ENCODE measurements at places on chromosomes 1 and 21. TPM values are rescaled to one million over a fixed set of nuclear protein-coding genes. Genes with fewer than 3 reads are reported as not detected.

TSPEAR gene
- total RNA-seq: not detected

AJAP1 gene
- total RNA-seq: not detected

OR6K3 gene
- total RNA-seq: not detected

SAMD11 gene
- total RNA-seq: not detected

VPS13D gene
- 10.4 TPM for total RNA-seq

PDC gene
- total RNA-seq: not detected

TRIM58 gene
- total RNA-seq: 0.13 TPM

NBPF11 gene
- total RNA-seq: 5.1 TPM

VTCN1 gene
- 0.40 TPM for total RNA-seq

DNA sequence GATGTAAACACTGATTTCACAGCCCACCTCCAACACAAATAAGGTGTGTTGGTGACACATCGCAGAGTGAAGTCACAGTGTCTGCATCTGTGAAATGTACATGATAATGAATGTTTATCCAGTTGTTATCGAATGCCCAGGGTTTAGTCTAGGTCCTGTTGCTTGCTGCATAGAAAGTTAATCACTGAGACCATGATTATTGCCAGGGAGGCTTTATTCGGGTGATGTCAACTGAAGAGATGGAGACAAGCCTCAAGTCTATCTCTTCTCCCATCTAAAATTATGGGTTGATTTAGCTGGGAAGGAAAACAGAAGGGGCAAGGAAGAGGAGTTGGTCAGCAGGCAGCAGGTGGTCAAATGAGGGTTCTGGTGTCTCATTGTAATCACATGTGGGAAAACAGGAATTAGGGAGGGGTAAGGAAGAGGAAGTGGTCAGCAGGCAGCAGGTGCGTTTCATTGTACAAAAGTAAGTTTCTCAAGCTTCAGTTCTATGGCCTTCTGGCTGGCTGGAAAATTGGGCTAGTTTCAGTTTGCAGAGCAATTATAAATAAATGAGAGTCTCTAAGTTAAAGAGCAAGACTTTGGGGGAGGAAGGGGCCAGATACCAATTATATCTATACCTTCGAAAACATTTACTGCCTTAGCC, 146.3 kb upstream of the DNAH14 start:
- DNase-seq: no peak

- peak; percentile 54 for DNase-seq
These were observed 37.2 kb upstream of the SIM2 start for GRCh38 chr21:36661511-36662309.

DNA sequence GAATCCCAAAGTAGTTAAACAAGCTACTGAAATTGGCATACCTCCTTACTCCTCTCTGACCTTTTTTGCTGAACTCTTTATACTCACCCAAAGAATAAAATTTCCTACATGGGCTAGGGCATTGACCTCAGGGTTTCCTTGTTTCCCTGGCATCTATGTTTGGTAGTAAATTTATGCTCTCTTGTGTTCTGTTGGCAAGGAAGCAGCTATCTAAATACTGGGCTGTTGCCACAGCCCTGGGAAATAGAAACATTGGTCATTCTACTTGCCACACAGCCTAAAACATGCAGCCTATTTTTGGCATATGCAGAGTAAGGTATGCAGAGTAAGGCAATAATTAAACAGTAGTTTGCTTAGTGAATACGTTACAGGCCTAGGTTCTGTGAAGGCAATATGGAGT, 351.4 kb downstream of the HLX start:
- DNase-seq: no peak

GRCh38 chr1:29808141-29808995, 572.0 kb downstream of the PTPRU start:
- DNase-seq: no peak

- DNase-seq: no peak
These were observed at the start of gene SHISAL2A for GRCh38 chr1:52632732-52633290. TSS of gene SHISAL2A (plus strand) at chr1:52633168. CDS start at chr1:52633494, 326 bp downstream.

- DNase-seq: no peak
These were observed 155.7 kb downstream of the TM2D1 start for GRCh38 chr1:61569303-61569621.

DNA sequence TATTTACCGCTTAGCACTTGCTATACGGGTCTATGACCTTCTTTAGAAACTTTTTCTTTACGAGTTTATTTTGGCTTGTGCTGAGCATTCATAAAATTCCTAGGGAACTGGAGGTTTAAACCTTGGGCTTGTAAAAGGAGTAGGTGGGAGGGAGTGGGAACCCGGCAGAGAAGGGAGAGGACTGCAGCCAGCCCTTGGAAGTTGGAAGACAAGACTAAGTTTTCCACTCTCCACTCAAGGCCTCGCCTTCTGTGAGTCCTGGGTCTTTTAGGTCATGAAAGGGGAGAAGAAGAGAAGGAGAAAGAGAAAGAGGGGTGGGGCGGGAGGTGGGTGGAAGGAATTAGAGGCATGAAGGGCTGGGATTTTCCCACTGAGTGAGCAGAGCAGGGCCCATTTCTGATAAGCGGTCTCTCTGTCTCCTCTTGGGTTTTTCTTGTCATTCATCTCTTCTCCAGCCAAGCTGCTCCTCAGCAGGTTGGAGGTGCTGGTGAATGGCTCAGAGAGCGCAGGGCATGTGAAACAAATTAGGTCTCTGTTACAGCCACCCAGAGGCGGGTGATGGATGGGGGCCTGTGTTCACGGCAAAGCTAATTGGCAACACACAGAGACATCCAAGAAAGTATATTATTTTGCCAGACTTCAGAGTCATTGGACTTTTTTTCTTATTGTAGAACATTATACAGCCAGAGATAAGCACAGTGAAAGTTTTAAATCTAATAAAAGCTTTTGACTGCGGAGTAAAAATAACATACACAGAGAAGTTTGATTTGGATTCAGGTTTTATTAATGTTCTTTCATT, 247.3 kb downstream of the FOXD2 start:
- DNase-seq: no peak

DNA sequence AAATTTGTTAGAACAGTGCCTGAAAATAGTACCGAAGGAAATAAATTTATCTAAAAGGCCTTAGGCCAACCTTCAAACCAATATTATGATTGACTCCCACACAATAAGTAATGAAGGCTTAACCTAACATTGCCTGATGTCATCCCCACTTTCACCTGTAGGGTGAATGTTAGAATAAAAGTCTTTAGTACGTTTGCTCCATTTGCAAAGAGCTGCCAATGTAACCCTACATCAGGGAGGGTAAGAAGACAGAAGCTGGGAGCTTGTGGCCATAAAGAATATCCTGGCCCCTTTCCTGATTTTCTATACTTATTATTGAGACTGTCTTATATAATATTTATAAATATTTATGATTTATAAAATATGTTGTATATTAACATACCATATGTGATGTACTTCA, 661.8 kb upstream of the CXADR start:
- DNase-seq: peak; percentile 1

- peak; percentile 48 for DNase-seq
These were observed 15.8 kb downstream of the OR14I1 start for GRCh38 chr1:248686815-248687214.

GRCh38 chr1:54857141-54857540, 29.9 kb downstream of the DHCR24 start:
- DNase-seq: no peak

DNA sequence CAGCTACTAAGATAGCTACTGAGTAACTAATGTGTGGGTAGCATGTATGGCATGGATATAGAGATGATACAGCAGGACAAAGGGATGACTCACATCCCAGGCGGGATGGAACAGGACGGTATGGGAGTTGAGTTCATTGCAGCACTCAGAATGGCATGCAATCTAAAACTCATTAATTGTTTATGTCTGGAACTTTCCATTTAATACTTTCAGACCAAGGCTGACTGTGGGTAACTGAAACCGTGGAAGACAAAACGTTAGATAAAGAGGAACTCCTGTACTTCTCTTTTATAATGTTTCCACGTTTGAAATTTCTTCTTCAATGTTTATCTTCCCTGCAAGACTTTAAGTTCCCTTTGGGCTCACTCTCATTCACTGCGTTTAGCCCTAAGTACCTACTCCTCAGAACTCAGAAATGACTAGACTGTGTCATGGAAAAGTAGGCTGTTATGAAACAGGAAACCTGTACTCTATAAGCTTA, 151.9 kb downstream of the MAGI3 start:
- DNase-seq: no peak

- peak; percentile 70 for DNase-seq
These were observed 17.1 kb upstream of the PROK1 start for GRCh38 chr1:110433803-110434202.

GRCh38 chr1:202438393-202439174, 90.1 kb downstream of the PPP1R12B start:
- DNase-seq: no peak

DNA sequence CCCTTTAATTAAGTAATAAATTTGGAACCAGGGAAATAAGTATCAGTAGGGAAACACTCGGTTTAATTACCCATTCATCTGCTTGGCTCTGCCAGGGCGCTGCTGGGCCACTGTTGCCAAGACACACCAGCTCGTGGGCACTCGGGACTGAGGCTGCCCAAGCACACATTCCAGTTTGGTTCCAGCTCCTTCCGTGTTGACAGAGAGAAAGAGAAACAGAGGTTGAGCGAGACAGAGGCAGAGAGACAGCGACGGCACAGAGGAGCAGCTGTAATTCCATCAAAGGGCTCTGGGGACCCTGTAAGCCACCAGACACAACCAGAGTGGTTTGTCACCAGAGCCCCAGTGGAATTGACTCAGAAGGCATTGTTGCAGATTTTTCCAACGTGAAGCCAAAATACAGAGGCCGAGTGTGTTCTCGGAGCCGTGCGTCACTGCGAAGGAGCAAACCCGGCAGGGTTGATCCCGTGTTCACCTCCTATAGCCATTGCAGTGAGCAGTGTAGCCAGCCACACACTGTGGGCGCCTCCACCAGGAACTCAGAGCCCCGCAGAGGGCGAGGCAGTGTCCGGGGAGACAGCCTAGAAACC, 33.5 kb downstream of the SYF2 start:
- DNase-seq: no peak

DNA sequence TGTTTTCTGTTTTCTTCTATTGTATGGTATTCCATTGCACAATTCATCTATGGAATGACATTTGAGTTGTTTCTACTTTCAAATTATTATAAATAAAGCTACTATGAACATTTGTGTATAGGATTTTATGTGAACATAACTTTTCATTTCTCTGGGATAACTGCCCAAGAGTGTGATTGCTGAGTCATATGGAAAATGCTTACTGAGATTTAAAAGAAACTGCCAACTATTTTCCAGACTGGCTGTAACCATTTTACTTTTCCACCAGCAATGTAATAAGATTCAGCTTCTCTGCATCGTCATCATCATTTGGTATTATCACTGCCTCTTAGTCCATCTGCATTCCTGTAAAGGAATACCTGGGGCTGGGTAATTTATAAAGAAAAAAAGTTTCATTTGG, 779.6 kb upstream of the PRMT6 start:
- no peak for DNase-seq

- DNase-seq: no peak
These were observed 32.2 kb upstream of the UBE2U start for GRCh38 chr1:64171246-64171645.

DNA sequence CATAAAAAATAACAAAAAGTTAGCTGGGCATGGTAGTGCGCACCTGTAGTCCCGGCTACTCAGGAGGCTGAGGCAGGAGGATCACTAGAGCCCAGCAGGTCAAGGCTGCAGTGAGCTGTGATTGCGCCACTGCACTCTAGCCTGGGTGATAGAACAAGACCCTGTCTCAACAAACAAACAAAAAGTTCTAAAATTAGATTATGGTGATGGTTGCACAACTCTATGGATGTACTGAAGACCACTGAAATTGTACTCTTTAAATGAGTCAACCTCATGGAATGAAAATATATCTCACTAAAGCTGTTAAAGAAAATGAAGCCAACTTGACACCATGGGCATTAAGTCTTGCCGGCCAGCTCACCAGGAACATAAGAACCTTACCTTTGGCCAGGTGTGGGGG, 9.1 kb downstream of the MRAP start:
- no peak for DNase-seq
